ENCODE measurements at places on chromosomes 1 and 21.

DNA sequence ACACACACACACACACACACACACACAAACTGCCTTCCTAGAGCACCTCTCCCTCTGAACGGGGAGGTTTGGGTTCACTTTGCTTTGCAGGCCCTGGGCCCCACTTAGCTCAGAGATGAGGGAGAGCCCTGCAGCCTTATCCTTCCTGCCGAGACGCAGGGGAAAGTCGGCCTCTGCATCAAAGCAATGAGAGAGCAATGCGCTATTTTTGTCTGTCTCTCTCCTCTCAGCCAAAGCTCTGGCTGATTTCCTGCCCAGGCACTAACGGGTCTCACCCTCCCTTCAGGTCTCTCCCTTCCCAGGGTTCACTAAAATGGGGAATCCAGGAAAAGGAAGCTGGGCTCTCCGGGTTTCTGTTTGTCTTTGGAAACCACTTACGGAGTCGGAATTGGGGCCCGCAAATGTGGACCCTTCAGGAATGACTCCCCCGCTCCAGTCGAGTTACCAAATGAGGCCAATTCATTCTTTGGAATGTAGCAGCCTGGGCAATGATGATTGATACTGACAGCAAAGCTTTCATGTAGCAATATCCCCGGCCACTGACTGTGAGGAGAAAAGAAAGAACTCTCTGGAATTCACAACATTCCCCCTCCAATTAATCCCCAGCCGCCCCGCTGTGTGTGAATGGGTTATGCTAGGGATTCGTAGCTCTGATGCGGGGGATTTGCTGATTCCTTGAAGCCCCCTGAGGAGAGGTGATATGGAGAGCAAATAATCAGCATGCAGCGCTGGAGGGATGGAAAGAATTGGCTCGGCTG is 61.5 kb upstream of the WLS start:
- no peak for DNase-seq

DNA sequence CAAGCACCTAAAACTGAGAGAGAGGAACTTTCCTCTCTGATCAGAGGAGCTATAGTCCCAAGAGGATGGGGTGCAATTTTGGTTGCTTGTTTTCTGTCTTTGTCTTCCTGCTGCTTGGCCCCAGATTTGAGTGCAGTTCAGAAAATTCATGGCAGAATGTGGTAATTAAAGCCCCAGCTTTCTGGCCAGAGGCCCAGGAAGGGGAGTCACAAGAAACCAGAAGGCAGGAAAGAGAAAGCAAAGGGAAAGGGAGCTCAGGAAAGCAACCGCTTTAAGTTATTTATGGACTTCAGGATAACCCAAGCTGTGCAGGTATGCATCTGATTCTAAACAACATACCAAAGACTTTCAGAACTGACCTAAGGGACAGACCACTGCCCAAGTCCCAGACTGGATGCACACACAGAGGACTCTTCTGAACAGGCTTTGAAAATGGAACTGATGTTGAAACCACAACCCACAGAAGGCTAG is 88.8 kb downstream of the ST3GAL3 start:
- no peak for DNase-seq

DNA sequence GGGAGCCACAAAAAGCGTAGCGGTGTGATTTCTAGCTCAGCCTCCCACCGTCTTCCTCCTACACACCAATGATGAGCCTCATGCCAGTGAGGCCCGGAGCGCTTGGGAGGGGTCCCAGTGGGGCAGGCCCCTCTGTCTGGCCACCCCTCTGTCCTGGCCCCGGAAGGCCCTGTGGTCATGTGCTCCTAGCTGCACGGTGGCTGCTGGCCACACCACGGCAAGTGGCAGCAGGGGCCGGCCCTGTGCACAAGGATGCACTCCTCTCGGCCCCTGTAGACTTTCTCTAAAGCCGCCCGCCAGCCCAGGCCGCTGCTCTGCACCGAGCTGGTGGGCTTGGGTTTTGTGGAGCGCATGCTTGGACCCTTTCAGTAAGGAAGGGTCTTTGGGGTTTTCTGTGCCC is 53.6 kb downstream of the KCNAB2 start:
- DNase-seq = no peak

- no peak for DNase-seq
These were observed 10.6 kb upstream of the LRRC39 start for GRCh38 chr1:100188617-100189016.

GRCh38 chr1:40954626-40955025 is 24.9 kb upstream of the CTPS1 start:
- DNase-seq = no peak

GRCh38 chr1:7478142-7478790 is 292.8 kb upstream of the VAMP3 start:
- DNase-seq = no peak

DNA sequence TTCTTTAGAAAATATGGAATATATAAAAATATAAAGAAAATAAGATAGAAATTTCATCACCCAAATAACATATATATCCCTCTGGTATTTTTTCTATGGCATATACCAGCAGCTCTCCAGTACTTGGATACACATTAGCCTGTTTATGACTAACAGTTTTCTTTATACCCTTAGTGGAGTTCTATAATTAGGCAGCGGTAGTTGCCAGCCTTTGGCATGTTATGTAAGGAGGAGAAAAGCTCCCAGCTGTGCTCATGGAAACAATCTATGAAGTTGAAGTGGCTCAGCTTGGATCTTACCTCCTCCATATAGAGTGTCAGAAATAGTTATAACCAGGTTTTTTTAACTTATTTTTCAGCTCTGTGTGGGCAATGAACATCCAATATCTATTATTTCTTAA is 1636.8 kb downstream of the AMY1C start:
- no peak for DNase-seq

DNA sequence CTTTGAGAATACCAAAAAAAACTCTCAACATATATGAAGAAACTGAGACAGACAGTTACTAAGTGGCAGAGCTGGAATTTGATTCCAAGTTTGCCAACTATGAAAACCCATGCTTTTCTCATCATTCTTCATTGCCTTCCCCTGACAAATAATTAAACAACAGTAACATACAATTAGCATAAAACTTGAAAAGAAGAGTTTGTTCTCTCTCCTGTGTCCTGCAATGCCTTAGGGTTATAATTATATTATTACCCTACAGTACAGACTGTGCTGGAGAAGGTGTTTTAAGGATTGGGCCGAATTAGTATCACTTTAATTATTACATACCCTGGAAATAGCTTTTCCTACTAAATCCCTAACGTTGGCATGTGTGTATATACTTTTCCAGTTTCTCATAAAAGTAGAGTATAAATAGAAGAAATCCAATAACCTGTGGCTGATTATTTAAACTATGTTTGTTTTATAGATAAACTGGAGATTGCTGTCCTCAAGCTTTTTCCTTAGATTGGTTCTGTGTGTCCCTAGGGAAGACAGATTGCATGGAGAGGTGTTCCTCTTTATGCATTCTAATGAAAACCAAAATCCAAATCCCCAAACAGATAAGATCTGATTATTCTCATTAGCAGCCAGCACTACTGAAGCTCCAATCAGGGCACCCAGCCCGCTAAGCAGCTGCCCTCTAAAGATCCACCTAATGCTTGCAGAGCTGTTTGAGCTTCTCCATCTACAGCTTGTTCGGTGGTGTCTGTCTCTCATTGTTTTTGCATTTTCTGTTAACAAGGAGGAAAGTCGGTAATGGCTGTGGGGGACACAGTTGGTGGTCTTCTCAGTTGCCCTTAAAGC is 156.3 kb downstream of the TM2D1 start:
- DNase-seq = no peak
